ENCODE measurements at places on chromosomes 2 and 18. TPM values are rescaled to one million over a fixed set of nuclear protein-coding genes. Genes with fewer than 3 reads are reported as not detected.
A peak's percentile ranks its signal among the peaks of the same experiment; 100 is the strongest.

MAP3K19 gene
- not detected for total RNA-seq

MOGAT1 gene
- not detected for total RNA-seq

KLHL14 gene
- total RNA-seq: 0.28 TPM

ANKRD23 gene
- total RNA-seq: 11.2 TPM

PRSS56 gene
- total RNA-seq: not detected

RNF144A gene
- 36.7 TPM for total RNA-seq

- DNase-seq: no peak
- no peaks in the 10 kb centered on the region for H3K4me1 ChIP-seq
- no peak overlapping the region for H3K27ac ChIP-seq
- no peak overlapping the region for H3K4me3 ChIP-seq
- H3K36me3 ChIP-seq: no peaks in the 10 kb centered on the region
Observed at GRCh38 chr18:417495-417894, 83.0 kb downstream of the COLEC12 start.

DNA sequence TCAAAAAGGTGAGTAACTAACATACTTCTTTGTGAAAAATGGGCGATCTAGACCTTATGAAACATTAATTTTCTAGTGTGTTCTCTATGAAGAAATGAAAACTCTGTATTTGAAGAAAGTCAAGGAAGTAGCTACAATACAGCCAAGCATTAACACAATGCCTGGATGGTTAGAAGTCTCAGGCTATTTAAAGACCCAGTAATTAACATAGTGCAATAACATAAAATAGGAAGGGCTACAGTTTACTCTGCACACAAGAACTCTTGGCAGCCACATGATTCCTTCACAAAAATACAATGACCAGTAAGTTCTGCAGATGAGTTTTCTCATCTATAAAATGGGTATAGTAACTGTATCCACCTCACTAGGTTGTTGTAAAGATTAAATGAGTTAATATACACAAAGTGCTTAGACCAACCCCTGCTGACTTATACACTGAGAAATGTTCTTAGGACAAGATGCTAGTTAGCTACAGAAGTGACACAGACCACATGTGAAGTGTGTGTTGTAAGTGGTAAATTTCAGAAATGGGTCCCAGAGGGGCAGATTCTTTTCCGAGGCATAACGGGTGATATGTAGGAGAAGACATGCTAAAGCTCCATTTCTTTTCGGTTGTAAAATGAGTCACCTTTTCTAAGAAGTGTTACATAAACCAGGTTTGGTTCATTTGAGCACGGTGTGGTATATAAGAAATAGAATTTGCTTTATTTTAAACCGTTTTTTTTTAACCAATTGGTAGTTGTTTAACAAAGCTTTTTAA lies 61.8 kb downstream of the CXCR4 start:
- peaks cover 6% of the 10 kb centered on the region for H3K4me1 ChIP-seq
- no peaks in the 10 kb centered on the region for H3K27me3 ChIP-seq
- no peak for DNase-seq
- H3K36me3 ChIP-seq: no peaks in the 10 kb centered on the region

DNA sequence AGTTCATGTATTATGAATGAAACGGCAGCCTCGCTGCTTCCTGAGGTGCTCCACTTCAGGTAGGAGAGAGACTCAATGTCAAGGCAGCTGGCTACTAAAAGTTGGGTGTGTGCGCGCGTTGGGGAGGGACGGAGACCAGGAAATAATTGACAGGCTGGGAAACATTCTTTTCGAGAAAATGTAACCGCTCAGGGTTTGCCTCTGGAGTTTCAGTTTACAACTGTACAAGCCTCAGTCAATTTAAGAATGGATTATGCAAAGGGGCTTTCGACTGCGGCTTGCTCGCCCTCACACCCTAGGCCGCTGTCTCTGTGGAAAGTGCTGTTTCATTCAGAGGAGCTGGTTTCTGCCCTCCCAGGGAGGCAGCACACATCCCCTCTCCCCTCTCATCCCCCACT lies 4.4 kb upstream of the SPRED2 start:
- peak overlapping the region; percentile 60 for H3K4me3 ChIP-seq
- no peak for DNase-seq
- H3K27ac ChIP-seq: no peak overlapping the region
- H3K27me3 ChIP-seq: peaks cover 13% of the 10 kb centered on the region
- H3K4me1 ChIP-seq: peaks cover 30% of the 10 kb centered on the region

DNA sequence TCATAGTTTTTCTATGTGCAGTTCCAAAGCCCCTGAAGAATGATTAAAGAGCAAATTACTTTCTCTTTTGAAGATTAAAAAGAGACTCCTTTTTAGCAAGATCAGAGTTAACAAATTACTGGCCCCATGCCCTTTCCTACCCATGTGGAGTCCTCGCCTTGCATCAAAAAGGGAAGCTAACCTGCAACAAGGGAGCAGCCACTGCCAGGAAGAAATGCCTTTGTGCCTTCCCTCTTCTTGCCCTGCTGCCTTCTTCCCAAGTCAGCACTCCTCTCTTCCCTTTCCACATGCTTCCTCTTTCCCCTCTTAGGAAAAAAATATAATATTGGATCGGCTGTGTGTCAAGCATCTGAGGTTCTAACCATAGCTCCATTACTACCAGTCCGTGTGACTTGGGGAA lies 37.1 kb upstream of the CYP1B1 start:
- peaks cover 2% of the 10 kb centered on the region for H3K27me3 ChIP-seq
- DNase-seq: no peak

- peaks cover 5% of the 10 kb centered on the region for H3K4me1 ChIP-seq
- H3K27me3 ChIP-seq: no peaks in the 10 kb centered on the region
- no peak overlapping the region for H3K27ac ChIP-seq
- DNase-seq: no peak
Observed at GRCh38 chr2:47346638-47347037, 56.3 kb upstream of the MSH2 start.

DNA sequence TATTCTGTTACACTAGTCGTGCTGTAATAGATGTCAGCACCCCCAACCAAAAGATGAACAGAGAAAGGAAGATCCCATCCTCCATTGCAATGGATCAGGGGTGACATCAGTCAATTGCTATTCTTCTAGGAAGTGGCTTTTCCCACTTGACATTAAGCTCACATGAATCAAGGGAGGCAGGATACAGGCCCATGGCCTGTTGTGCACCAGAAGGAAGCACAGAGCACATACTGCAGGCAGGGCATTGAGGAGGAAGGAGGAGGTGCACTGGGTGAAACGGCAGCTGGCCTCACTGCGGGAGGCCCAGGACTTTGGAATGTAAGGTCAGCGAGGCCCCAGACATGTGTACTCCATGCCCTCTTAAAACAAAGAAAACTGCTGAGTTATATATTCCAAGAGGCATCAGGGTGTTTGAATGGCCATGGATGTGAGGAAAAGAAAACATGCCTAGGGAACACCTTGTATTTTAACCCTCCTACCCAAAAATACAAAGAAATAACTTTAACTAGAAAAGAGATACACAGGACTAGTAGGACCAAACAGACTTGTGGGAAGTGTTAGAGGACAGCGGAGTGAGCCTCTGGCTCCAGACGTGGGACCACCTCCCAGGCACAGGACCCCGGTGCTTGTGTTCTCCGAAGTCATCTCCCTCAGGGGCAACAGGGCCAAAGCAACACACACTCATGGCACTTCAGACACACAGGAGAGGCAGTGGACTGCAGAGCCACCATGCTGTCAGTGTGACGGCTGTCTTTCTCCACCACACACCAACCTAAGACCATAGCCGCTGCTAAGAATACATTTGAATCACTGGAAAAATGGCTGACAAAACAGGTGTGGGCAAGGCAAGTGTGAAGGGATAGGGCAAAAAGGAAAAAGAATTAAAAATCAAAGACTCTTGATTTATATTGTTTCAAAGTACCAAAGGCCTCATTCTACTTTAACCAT lies 51.4 kb upstream of the RIOK3 start:
- peaks cover 22% of the 10 kb centered on the region for H3K4me1 ChIP-seq
- H3K4me3 ChIP-seq: no peak overlapping the region
- H3K27me3 ChIP-seq: no peaks in the 10 kb centered on the region
- H3K27ac ChIP-seq: no peak overlapping the region
- no peaks in the 10 kb centered on the region for H3K36me3 ChIP-seq

DNA sequence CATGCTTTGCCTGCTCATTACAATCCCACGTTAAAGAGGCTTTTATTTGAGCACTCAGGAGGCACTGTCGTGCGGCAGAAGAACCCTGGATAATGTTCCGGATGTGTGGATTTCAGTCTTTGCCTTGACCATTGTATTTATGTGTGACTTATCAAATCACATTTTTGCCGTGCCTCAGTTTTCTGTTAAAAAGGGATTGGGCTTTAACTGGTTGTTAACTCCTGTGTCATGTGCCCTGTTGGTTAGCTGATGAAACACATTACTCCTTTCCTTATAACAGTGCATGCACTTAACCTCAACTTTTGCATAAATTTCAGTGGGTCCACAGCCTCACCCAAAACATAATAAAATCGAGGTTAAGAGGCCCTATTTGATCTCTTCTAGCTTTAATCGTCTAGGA lies 52.7 kb downstream of the NAB1 start:
- DNase-seq: no peak
- no peaks in the 10 kb centered on the region for H3K4me1 ChIP-seq
- H3K36me3 ChIP-seq: no peaks in the 10 kb centered on the region
- H3K27ac ChIP-seq: no peak overlapping the region

DNA sequence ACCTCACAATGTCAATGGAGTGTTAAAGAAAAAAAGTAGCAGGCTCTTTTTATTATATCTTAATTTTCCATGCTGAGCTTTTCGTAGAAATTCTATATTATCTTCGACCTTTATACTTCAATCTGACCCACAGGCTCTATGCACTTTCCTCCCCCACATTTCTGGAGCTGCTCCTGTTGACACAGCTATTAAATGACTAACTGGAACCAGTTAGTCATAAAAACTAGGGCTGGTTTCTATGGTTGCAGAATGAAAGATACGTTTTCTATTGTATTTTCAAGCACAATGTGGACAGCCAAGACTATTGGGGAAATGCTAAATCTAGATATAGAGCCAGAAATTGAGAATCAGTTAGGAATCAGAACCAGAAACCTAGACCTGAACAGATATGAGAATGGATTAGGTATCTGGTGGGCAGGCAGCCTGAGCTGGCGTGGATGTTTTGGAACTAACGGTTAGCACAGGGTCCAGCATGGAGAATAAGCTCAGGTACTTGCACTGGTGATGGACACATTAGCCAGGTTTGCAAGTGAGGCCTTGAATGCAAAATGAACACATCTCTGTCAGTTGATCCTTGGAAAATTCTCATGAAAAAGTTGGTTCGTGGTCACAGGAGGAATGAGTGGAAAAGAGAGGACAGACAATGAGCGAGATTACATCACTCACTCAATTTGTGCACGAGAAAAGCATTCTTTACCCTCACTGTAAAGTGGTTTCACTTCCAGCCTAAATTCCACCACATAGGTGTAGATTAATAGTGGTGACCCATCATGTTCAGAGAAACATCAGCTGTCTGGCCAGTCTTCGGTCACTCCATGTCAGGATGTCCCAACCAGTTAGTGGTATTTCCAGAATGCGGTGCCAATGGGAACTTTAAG lies 144.6 kb upstream of the EPHA4 start:
- H3K36me3 ChIP-seq: no peaks in the 10 kb centered on the region
- no peak for DNase-seq
- no peak overlapping the region for H3K27ac ChIP-seq
- no peak overlapping the region for H3K4me3 ChIP-seq
- H3K4me1 ChIP-seq: no peaks in the 10 kb centered on the region

Measured in natural killer cell (primary cell).